ENCODE measurements at places on chromosomes 16 and 17.

DNA sequence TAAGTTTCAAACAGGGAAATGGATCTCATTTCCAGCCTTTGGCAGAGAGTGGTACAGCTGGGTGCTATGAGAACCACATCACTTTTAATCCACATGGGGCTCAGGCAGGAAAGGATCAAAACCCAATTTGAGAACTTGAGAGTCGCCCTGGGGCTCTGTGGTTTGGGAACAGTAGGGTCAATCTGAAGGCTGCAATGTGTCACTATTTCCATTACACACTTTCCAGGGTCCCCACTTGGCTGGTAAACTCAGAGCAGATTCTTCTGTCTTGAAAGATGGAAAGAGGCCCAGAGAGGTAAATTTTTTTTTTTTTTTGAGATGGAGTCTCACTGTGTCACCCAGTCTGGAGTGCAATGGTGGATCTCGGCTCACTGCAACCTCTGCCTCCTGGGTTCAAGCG is 6.7 kb upstream of the HIGD1B start:
- no peak for DNase-seq

DNA sequence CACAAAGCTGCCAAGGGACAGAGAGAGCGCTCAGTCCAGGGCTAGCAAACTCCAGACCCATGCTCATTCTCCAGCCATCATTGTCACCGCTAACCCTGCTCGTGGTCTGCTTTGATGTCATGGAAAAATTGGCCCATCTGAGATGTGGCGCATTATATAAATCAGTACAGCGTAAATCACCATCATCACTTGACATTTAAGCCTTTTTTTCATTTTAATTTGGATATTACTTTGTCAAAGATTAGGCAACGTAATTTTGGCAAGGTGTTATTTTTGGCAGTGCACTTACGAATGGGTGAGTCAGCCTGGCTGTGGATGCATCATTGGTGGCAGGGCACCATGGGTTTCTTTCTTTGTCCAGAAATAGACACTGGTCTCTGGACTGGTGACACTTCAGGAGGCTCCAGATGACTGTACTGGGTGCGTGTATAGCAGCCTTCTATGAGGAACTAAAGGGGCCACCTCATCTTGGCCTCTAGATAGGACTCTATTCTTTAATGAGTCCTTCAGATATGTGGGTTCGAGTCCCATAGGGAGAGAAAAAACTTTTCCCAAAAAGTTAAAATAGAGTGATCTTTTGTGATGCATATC is 166.3 kb downstream of the MSI2 start:
- no peak for DNase-seq

DNA sequence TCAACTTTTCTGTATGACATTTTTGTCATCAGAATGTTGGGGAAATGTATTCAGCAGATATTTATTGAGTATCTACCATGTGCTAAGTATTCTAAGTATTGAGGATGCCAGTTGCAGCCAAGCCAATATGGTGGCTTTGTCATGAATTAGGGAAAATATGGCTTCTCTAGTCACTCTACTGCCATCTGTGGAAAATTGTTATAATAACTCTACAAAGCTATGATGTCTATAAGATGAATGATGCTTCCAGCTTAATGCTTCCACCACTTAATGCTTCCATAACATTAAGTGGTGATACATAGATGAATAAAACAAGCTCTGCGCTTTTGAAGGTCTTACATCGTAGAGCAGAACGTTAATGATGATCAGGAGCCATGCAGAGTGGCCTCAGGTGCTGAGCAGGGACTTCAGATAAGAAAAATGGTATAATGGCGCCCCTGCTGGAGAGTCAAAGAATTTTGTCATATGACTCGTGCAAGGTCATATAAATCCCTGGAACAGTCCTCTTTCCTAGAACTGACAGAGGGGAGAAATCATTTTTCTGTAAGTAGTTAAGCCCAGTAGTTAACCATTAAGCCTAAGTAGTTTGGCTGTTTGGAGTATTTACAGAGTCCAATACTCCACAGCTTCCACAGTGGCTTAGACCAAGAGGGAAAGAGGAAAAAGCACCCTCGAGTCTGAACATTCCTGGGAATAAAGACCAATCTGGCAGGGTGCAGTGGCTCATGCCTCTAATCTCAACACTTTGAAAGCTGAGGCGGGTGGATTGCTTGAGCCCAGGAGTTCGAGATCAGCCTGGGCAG is 2.7 kb upstream of the TMIGD1 start:
- no peak for DNase-seq

DNA sequence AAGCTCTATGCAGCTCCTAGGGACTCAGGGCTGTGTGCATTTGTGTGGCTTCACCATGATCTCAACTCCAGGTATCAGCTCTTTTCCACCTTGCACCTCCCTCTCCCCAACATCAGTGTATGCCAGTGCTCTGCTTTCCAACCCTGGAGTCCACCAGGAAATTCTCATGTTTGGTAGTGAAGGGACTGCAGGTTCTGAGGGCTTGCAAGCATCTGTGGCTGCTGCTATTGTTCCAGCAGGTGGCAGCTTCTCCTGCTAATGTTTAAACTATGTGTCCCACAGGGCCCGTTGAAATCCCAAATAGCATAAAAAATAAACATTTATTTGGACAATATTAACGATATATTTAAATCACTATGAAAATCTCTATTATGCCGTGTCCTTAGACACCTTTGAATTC is 82.0 kb downstream of the RGS9 start:
- DNase-seq, result no peak

GRCh38 chr16:7182510-7183109 is 150.0 kb upstream of the RBFOX1 start:
- no peak for DNase-seq

DNA sequence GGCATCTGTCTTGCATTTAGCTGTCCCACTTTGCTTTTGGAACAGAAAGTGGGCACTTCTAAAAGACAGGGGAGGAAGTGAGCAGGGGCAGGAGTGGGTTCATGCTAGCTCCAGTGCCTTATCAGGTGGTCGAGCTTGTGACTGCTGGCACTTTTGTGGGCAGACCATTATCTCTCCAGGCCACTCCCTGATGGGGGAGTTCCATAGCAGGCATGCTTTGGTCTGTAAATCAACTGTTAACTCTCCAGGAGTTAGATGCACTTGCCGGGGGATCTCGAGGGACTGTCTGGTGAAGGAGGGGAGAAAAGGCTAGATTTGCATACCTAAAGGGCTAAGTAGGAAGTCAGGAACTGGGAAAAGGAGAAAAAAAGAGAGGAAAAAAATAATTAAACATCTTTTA is 9.3 kb upstream of the CARD14 start:
- no peak for DNase-seq

- DNase-seq, result no peak
Measured at GRCh38 chr17:63984651-63985386, 12.1 kb upstream of the SCN4A start.

- DNase-seq, result no peak
Measured at GRCh38 chr17:41534899-41535546, 6.9 kb upstream of the KRT19 start.

Measured in substantia nigra (tissue), 51 donors.